ENCODE measurements at places on chromosomes 3 and 15.

- DNase-seq = no peak
These were observed 166.0 kb downstream of the ARRDC4 start for GRCh38 chr15:98126326-98127085.

DNA sequence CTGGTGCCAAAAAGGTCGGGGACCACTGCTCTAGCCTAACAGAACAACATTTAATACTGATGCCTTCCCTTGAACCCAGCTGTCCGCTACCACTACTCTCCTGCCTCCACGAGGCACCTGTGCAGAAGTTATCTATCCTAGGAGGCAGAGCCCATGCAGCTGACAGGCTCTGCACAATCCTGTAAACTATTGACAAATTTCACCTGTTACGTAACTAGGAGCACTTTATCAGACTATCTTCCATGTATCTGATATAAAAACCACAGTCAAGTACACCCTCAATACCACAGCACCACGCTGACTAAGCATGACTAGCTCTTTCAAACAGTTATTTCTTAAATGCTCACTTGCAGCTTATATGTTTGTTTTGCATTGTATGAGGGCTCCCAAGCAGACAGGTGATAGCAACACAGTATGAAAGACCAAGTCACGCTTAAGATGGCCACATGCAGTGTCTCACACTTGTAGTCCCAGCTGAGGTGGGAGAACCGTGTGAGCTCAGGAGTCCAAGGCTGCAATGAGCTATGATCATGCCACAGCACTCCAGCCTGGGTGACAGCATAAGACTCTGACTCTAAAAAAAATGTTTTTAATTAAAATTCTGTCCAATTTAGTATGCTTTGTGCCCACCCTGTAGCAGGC is 4.5 kb upstream of the IL17RC start:
- peak; percentile 91 for DNase-seq

GRCh38 chr3:174715386-174715785 is 143.7 kb upstream of the NAALADL2 start:
- no peak for DNase-seq

DNA sequence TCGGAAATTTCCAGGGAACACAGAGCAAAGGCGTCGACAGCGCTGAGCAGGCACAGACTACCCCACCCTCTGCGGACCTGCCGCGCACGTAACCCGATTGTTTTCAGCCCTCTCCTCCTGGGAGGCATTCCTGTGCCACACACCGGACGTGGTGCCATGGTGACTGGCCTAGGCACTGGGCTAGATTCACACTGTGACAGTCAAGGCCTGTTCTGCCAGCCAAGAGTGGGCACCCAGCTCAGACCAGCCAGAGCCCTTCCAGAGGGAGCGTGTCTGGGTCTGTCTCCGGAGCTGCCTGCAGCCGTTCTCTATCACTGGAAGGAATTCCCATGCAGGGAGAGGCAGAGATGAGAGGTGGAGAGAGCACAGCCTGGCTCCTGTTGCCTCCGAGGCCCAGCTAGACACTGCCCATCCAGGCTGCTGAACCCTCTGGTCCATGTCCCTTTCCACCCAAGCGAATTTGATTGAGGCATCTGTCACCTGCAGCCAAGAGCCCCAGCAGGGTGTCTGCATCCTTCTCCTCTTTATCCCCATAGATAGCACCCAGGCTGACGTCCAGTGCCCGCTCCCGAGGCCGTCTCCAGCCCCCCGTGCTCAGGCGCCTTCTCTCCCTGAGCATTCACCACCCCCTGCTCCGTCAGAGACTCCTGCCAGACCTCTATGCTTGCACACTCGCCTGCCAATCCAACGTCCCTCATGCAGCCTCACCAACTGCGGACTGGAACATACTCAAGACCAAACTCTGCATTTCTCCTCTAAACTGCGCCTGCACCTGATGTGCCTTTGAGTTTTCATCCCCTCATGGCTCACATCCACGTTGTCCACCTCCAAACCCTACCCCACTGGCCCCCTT is 267.5 kb downstream of the OCA2 start:
- DNase-seq = no peak

Measured in hematopoietic multipotent progenitor cell treated with erythropoietin and hydrocortisone succinate and interleukin-3 and kit ligand, for 4 days (in vitro differentiated cells).